ENCODE measurements at places on chromosomes 1 and 21.

DNA sequence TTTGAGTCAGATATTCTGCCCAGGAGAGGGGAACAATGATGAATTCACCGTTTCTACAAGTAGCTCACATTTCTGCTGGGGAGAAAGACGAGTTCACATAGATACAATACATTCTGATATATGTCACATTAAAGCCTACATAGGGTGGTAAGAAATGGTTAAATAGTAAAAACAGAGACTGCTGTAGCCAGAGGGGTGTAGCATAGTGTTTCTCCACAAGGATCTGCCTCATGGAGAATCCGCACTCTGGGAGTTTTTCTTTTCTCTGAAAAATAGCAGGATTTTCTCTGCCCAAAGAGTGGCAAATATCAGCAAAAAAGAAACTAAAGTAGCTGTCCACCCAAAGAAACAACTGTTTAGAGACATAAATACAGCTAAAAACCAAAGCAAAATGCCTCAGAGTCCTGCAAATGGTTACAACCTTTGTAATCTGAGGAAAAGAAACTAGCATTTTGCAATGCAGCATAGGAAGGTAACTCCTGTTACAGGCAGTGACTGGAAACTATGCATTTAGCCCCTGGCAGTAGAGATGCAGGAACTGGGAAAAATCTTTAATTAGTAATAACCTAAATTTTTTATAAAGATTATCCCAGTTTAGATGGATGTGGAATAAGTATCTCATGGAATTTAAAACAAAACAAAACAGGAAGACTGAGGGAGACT is 1126.7 kb upstream of the ADGRL2 start:
- DNase-seq = no peak

DNA sequence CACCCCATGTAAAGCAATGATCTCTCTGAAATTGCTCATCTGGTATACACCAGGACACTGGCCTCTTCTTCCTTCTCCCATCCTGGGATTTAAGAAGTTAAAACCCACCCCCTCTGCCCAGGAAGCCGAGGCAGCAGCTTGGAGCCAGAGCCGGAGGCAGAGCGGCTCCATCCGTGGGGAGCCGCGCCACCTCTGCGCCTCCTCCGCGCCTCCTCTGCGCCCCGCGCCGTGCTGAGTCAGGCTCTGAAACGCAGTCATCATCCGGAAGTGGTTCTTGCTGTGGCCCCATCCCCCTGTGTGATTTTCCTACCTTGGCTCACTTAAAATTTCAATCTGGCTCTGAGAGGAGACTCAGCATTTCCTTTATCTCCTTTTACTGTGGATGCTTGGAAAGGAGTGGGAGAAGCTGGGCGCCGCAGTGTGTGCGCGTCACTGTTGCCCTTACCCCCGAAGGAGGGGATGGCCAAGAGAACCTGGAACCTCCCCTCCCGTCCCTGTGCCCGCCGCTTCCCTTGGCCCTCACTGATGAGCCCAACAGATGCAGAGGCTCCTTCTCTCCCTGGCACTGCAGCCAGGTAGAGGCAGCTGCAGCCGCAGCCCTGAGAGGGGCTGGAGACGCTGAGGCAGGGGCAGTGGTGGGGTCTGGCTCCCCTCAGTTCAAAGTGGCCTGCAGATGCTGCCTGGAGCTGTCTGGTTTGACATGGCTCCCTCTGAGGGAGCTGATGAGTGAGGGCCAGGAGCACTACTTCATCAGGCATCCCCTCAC is 15.3 kb upstream of the NPHP4 start:
- no peak for DNase-seq

- no peak for DNase-seq
Observed at GRCh38 chr1:55211863-55212262, 3.3 kb downstream of the USP24 start.

GRCh38 chr1:184563308-184563707 is 176.5 kb downstream of the C1orf21 start:
- no peak for DNase-seq

- DNase-seq = no peak
Observed at GRCh38 chr1:192171123-192171522, 12.9 kb downstream of the RGS18 start.

GRCh38 chr1:15153842-15154479 is 414 bp downstream of the TMEM51 start:
- DNase-seq = no peak

- DNase-seq = no peak
Observed at GRCh38 chr1:100313382-100313781, 38.9 kb upstream of the CDC14A start.

DNA sequence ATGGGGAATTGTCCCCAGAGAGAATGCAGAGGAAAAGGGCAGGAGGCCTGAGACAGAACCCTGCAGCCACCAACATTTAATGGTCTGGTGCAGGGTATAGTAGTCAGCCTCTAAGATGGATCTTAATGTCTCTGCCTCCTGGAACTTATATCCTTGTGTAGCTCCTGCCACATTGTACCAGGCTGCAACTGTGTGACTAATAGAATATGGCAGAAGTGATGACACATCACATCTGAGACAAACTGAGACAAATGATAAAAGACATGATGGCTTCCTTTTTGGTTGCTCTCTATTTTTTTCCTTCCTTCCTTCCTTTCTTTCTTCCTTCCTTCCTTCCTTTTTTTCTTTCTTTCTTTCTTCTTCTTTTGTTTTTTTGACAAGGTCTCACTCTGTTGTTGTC is 37.1 kb upstream of the CYP4B1 start:
- no peak for DNase-seq

GRCh38 chr1:22051607-22052114 is 848 bp upstream of the CDC42 start:
- no peak for DNase-seq

DNA sequence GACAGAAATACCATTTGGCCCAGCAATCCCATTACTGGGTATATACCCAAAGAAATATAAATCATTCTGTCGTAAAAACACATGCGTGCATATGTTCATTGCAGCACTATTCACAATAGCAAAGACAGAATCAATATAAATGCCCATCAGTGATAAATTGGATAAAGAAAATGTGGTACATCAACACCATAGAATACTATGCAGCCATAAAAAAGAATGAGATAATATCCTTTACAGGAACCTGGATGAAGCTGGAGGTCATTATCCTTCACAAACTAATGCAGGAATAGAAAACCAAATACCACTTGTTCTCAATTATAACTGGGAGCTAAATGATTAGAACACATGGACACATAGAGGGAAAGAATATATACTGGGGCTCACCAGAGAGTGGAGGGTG is 109.6 kb upstream of the SLC35F3 start:
- no peak for DNase-seq

GRCh38 chr1:234235434-234235881 is 137.8 kb upstream of the COA6 start:
- DNase-seq = no peak

GRCh38 chr1:7002728-7003127 is 217.5 kb downstream of the CAMTA1 start:
- DNase-seq = no peak

DNA sequence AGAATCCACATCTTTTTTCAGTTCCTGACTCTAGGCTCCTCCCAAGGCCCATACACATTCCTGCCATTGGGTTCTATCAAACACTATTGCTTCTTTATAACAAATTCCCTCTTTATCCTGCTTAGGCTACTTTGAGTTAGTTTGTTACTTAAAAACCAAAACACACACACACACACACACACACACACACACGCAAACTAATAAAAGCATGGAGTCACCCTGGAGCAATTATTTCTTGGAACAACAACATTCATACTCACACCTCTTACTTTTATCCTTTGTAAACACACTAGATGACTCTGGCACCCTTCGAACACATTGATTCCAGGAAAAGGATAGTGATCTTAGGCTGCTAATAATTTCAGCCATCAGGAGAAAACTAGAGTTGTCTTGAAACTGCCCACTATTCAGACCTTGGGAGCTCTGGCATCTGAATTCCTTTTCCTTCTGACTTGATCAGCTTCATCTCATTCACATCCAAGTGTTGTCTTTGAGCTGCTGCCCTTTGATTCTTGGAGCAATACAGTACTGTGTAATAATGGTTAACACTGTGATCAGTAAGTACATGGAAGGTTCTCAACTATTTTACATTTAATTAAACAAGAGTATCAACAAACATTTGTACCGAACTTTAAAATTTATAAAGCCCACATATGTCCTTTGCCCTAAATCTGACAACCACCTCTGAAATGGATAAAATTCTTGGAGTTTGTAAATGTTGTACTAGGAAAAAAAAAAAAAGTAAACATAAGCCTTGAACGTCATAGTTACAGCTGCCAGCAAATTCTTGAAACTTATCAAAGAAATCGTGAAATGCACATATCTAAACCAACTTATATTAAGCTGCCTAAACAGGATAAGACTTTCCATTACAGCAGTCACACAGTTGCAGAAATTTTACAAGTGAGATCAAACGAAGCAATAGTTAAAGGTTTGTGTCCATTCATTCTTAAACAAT is 2.8 kb upstream of the SEC22B start:
- no peak for DNase-seq

DNA sequence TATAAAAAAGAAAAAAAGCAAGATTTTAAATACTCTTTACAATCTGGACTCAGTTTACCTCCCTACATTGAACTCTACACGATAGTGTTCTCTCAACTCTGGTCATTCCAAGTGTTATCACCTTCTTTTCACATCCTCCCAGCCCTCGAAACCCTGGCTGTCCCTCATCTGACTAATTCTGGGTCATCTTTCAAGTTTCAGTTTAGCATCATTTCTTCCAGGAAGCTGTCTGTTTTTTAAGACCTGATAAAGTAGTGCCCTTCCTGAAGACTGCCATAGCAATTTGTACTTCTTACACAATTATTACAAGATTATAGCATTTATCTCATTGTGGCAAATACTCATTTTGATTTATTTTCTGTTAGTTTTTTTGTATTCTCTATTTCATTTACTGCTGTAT is 1.2 kb downstream of the ALG14 start:
- no peak for DNase-seq

- DNase-seq = no peak
Observed at GRCh38 chr1:164667001-164667400, 108.0 kb downstream of the PBX1 start.

DNA sequence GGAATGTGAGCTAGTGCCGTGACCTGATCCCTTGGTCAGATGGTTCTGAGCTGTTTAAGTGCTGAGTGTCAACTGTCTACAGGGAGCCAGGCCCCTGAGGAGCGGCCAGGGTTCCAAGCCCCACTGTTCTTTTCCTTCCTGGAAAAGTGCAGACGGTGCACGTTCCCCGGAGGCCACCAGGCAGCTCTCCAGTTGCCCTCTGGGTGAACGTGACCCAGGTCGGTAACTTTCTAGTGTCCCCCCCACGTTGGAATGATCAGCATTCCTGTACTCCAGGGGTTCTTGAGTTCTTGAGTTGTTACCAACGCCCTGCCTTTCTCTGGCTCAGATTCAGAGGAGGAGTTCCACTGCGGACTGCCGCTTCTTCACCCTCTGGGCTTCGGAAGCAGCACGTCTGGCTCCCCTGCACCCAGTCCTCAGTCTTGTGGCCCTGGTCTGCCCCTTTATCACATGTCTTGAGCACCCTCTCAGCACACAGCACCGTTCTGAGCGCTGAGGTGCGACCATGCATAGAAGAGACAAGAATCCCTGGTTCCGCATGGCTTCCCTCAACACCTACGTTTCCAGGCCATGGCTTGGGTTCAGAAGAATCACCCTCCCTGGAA is 131.5 kb downstream of the DHRS3 start:
- no peak for DNase-seq

DNA sequence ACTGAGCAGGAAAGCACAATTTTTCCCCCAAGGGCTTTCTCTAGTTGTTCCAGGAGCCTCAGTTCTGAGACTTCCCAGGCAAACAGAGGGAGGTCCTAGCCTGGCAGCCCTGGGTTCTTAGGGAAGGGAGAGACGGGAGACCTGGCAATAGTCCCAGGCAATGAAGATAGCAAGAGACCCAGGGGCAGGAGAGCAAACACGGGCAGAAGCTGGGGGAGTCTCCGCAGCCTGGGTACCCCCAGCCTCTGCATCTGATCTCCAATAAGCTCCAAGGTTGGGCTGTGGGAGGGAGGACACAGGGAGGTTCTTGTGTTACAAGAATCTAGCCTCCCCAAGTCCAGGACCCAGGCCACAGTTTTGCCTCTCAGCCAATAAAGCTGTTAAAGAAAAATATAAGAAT is 2.4 kb downstream of the BLACAT1 start:
- DNase-seq = no peak

GRCh38 chr1:158830904-158831507 is at the start of gene MNDA:
TSS of gene MNDA (plus strand) at chr1:158831351. CDS start at chr1:158842154, 10,803 bp downstream.
- no peak for DNase-seq

GRCh38 chr1:52632732-52633290 is at the start of gene SHISAL2A:
TSS of gene SHISAL2A (plus strand) at chr1:52633168. CDS start at chr1:52633494, 326 bp downstream.
- DNase-seq = peak; percentile 58

DNA sequence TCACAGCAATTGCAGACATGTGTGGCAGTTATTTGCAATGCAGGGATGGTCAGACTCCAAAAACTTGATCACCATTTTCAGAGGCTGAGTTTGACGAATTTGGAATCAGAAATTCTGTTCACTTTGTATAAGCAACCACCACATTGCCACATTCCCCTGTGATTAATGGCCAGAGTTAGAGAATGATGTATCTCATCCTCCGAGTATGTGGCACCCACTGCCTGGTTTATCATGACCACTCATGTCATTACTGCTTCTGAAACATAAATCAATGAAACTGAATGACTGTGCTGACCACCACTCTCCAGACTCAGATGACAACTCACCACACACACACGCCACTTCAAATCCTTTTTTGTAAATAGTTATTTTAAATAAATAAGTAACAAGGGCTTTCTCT is 66.6 kb upstream of the CACHD1 start:
- no peak for DNase-seq

- DNase-seq = no peak
Observed at GRCh38 chr1:103101399-103101798, 6.9 kb downstream of the COL11A1 start.

- DNase-seq = no peak
Observed at GRCh38 chr1:89800718-89801117, 20.1 kb upstream of the LRRC8D start.

GRCh38 chr1:86515597-86515996 is 31.3 kb upstream of the CLCA4 start:
- no peak for DNase-seq

DNA sequence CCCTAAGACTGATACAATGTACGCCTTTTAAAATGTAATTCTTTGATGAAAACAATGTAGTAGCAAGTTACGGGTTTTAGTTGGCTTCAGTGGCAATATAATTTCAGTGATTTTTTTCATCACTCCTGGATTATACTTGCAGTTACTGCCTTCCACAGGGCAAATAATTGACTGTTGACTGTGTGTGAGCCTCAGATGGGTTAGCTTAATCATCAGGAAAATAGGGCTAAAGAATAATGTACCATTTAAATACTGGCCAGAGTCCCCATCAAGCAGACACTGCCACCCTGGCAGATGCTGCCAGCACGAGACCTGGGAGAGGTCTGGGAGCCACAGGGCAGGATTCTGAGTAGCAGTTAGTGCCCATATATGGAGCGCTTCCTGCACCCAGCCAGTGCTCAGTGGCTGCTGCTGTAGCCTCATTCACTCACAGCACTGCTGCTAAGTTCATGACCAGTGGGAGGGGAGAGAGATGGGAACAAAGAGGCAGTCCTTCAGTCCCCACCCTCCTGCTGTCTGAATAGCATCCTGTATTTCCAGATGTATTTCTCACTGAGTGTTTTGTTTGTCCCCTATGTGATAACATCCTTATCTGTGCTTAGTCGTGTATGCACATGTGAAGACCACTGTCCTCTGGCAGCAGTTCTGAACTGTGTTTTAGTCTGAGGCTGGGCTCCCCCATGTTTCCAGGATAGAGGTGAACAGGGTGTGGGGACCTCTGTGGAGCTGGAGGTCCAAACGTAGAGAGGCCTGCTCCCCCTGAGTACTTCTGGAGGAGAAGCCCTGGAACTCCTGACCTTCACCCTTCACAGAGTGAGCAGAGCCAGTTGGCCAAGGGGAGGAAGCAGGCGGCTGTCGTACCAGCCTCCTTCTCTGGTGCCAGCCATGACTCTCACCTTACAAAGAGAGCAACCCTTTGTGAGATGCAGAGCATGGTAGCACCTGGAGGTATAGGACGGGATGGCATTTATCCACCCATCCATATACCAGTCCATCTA is 80.4 kb downstream of the ADARB1 start:
- DNase-seq = no peak
